ENCODE measurements at places on chromosomes 7 and 10. TPM values are rescaled to one million over a fixed set of nuclear protein-coding genes. Genes with fewer than 3 reads are reported as not detected.

NRG3 gene
- not detected for total RNA-seq

GRCh38 chr10:101295261-101295660 lies 58.7 kb upstream of the BTRC start:
- DNase-seq = no peak
- peaks cover 52% of the 10 kb centered on the region for H3K27me3 ChIP-seq
- H3K4me3 ChIP-seq = no peak overlapping the region
- H3K4me1 ChIP-seq = peaks cover 8% of the 10 kb centered on the region
- no peaks in the 10 kb centered on the region for H3K36me3 ChIP-seq
- no peak overlapping the region for H3K27ac ChIP-seq

DNA sequence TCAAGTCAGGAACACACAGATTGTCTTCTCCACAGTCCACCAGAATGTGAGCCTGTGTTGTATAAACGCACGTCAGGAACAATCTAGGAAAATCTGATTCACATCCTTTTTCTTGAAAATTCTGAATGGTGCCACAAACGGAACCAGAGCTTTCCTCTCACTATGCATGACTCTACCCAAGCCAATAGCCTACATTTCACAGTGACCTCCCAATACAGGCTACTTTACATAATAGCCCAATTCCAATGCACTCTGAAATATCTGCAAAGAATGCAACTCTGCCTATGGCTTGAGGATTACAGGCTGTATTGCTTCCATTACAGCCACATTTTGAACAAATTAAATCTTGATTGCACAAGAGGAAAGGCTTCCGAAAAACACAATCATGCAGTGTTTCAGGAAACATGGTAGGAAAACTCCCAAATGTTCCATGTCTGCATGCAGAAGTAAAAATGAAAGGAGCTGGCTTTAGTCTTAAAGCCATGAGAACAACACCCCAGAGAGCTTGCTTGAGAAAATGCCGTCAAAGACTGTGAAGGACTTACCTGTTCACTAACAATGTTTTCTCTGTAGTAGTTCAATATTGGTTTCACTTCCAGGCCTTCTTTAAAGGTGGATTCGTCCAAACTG lies 113.9 kb downstream of the ITGA8 start:
- H3K27ac ChIP-seq = no peak overlapping the region
- H3K4me1 ChIP-seq = no peaks in the 10 kb centered on the region

DNA sequence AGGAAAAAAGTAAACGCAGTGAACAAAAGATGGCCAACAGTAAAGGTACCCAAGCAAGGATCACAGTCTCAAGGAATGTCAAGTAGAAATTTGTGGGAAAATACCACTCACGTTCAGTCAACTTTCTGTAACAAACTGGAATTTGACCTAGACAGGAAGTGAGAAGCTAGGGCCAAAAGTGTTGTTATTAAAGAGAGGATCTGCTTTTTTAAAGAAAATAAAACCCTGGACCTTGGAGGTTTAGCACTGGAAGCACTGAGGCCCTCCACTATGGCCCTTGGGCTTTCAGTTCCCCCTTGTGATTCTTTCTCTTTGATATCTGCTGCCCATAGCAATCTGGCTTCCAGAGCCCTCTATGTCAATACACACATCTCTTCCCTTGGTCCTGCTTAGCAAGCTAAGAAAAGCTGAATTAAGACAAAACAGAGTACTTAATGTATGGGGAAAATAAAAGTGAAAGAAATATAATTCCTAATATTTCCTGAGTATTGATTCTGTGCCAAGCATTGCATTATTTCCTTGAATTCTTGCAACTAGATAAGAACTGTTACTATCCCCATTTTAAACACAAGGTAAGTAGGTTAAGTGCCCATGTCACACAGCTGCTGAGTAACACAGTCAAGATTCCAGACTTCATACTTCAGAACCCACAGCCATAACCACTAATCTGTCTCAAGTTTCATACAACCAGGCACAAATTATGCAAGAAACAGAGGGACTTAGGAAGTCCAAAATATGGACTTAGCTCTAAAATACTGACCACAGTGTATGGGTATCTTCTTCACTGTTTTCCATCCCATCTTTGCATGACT lies 2.6 kb upstream of the ZNF438 start:
- H3K36me3 ChIP-seq = no peaks in the 10 kb centered on the region
- H3K4me1 ChIP-seq = peaks cover 10% of the 10 kb centered on the region
- no peaks in the 10 kb centered on the region for H3K27me3 ChIP-seq
- H3K4me3 ChIP-seq = no peak overlapping the region
- no peak for DNase-seq

Data from activated CD8-positive, alpha-beta T cell treated with anti-CD3 and anti-CD28 coated beads for 36 hours (primary cell).